Stimulated activated CD8-positive, alpha-beta memory T cell treated with anti-CD3 and anti-CD28 coated beads, Interleukin-15, amount 100 ng/mL, for 24 hours (primary cell): ENCODE measurements at places on chromosomes 2 and 18.

- DNase-seq: no peak
Observed at GRCh38 chr18:3397786-3398185, 52.2 kb upstream of the TGIF1 start.

DNA sequence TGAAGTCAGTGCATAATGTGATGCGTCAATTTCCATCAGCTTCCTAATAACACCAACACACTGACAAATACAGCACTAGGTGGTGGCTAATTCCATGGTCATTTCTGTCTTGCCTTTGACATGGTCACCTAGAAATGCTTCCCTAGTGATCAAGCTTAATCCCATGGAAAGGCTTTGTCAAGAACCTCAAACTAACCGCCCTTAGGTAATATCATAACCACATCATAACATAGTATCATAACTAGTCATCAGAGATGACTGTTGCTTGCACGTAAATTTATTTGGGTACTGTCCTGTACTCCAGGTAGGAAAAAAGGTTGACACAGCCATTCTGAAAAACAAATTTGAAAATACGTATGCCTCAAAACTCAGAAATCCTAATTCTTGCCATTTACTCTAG lies 471.8 kb downstream of the IRS1 start:
- no peak for DNase-seq

DNA sequence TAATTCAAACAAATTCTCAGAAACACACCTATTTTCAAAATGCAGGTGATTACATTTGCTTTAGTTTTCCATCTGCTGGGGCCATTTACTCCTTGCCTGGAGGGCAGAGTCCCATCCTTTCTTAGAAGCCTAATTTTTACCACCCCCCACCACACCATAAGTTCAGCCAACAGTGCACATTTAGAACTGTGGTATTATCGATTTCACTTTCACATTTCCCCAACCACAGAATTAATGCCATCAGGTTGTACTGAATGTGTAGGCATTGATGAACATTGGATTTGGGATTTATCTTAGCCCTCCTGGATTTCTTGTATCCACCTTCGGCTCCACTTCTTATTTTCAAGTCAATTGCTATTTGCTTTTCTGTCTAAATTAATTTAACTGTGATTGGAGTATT lies 4.5 kb downstream of the SCYGR3 start:
- no peak for DNase-seq

GRCh38 chr2:88637464-88637863 lies 10.2 kb upstream of the EIF2AK3 start:
- no peak for DNase-seq

DNA sequence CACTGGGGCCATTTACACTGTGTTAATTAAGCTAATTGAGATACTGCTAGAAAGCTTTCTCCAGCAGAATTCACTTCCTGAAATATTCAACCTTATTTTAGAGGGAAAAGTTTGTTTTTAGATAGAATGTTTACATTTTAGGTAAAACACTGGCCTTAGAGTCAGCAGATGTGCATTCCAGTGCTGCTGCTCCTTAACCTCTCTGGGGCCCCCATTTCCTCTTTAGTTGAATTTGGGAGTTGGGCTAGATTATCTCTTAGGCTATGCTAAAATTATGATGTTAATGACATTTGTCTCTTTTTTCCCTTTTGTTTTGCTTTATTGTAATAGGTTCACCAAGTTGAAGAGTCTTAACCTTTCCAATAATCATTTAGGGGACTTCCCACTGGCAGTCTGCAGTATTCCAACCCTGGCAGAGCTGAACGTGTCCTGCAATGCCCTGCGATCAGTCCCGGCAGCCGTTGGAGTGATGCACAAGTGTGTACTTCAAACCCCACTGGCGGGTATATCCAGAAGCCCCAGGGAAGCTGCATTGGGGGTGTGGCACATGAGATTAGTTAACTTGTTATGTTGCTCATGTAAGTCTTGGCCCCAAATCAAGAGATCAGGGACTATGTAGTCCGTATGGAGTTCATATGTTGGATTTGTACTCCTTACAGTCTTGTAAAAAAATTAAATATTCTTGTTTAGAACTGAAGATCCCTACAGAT lies 179.5 kb downstream of the PHLPP1 start:
- no peak for DNase-seq

GRCh38 chr2:25158096-25158852 lies 10.1 kb downstream of the POMC start:
- no peak for DNase-seq
